Lung (tissue), 17 donors: ENCODE measurements at places on chromosomes 5 and 9. TPM values are rescaled to one million over a fixed set of nuclear protein-coding genes. Genes with fewer than 3 reads are reported as not detected.

Gene CDH10
- 1.8 TPM for total RNA-seq

- no peaks in the 10 kb centered on the region for H3K4me1 ChIP-seq
- no peak overlapping the region for H3K27ac ChIP-seq
- DNase-seq = no peak
- H3K4me3 ChIP-seq = no peak overlapping the region
- H3K36me3 ChIP-seq = no peaks in the 10 kb centered on the region
Measured at GRCh38 chr9:98477884-98478283, 222.4 kb upstream of the TBC1D2 start.

DNA sequence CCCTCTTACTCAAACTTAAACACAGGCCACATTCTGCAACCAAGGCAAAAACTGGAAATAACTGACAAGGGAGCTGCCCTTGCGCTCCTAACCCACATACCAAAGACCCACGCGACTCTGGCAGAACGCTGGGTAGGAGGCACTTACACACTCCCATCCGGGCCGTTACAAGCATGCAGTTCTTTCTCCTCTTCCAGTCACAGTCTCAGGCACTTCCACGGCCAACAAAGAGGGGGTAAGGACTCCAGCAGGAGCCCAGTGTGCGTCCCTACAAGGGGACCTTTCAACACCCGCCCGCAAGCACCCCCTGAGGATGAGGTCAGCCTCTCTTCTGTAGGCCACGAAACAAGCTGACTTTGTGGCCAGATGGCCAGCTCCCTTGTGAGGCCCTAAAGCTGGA lies 57.4 kb downstream of the SERINC5 start:
- no peak for DNase-seq
- H3K36me3 ChIP-seq = peaks cover 9% of the 10 kb centered on the region
- H3K27ac ChIP-seq = peak overlapping the region; percentile 13
- no peak overlapping the region for H3K4me3 ChIP-seq
- H3K4me1 ChIP-seq = peaks cover 14% of the 10 kb centered on the region

- no peaks in the 10 kb centered on the region for H3K27me3 ChIP-seq
- H3K36me3 ChIP-seq = peaks cover 4% of the 10 kb centered on the region
- no peaks in the 10 kb centered on the region for H3K4me1 ChIP-seq
- DNase-seq = no peak
Measured at GRCh38 chr5:115578657-115579056, 23.6 kb downstream of the TICAM2 start.

DNA sequence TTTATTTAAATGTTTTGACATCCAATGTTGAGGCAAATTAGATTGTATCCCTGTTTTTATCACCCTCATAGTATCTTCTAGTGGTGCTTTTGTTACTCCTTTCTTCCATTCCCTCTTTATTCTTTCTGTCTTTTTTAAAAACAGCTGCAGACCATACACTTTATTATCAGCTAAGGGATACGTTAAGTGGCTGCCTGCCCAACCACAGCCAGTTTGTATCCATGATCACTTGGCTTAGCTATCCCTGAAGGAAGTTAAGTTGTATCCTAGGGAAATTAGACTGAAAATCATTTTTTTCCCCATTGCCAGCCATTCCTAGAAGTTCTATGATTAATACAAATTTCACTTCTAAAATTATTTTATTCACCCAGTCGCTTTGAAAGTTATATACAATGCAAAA lies 1032.7 kb downstream of the NR2F1-AS1 start:
- H3K4me3 ChIP-seq = no peak overlapping the region
- H3K27ac ChIP-seq = no peak overlapping the region

Gene PRR16
- 5.9 TPM for total RNA-seq

DNA sequence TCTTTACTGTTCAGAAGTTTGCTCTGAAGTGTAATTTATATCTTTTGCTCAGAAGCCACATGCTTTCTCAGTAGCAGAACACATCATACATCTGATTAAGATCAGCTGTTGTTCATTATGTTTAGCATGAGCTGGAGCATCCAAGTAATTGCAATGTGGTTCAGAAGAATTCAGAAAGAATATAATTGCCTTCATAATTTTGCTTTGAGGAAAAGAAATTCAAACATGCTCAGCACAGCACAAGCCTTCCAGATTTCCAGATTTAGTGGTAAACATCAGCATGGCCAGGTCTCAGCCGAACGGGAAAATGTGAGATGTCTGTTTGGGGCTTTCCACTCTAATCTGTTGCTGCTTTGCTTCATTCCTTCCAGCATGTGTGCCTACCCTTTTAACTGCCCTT lies 65.9 kb downstream of the ITGA1 start:
- peak; percentile 26 for DNase-seq
- no peak overlapping the region for H3K27ac ChIP-seq
- H3K36me3 ChIP-seq = no peaks in the 10 kb centered on the region
- no peaks in the 10 kb centered on the region for H3K4me1 ChIP-seq
- H3K4me3 ChIP-seq = no peak overlapping the region

DNA sequence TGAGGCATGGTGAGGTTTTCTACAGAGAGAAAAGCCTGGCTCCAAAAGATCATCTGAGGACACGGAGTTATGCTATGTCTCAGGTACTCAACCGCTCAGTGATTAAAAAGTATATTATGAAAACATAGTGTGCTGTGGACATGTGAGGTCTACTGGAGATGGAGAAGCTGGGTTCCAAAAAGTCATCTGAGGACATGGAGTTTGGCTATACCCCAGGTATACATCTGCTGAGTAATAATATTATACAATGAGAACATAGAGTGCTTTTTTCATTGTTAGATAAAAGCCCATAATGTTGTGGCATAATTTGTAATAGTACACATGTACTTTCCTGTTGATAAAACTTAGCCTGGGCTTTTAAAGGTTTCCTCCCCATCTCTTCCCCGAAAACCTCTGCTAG lies 70.7 kb upstream of the SHISAL2B start:
- H3K36me3 ChIP-seq = no peaks in the 10 kb centered on the region
- peaks cover 9% of the 10 kb centered on the region for H3K4me1 ChIP-seq
- no peaks in the 10 kb centered on the region for H3K27me3 ChIP-seq
- no peak overlapping the region for H3K27ac ChIP-seq
- H3K4me3 ChIP-seq = no peak overlapping the region

- no peak overlapping the region for H3K27ac ChIP-seq
- no peak for DNase-seq
- no peaks in the 10 kb centered on the region for H3K4me1 ChIP-seq
Measured at GRCh38 chr9:80066931-80067330, 495.2 kb downstream of the TLE4 start.

GRCh38 chr5:162503796-162504195 lies 436.2 kb downstream of the GABRG2 start:
- no peak overlapping the region for H3K4me3 ChIP-seq
- DNase-seq = no peak
- no peaks in the 10 kb centered on the region for H3K4me1 ChIP-seq
- no peak overlapping the region for H3K27ac ChIP-seq
- no peaks in the 10 kb centered on the region for H3K36me3 ChIP-seq
- no peaks in the 10 kb centered on the region for H3K27me3 ChIP-seq

DNA sequence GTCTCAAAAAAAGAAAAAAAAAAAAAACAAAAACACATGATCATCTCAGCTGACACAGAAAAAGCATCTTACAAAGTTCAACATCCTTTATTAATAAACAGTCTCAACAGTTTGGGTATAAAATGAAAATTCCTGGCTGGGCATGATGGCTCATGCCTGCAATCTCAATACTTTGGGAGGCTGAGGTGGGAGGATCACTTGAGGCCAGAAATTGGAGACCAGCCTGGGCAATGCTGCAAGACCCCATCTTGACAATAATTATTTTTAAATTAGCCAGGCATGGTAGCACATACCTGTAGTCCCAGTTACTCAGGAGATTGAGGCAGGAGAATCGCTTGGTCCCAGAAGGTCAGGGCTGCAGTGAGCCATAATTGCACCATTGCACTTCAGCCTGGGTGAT lies 7.9 kb upstream of the CNTRL start:
- no peak overlapping the region for H3K27ac ChIP-seq
- H3K4me3 ChIP-seq = no peak overlapping the region
- no peak for DNase-seq
- no peaks in the 10 kb centered on the region for H3K27me3 ChIP-seq
- H3K4me1 ChIP-seq = no peaks in the 10 kb centered on the region

Gene TARS1
- 97.5 TPM for total RNA-seq

Gene SPATA9
- total RNA-seq = 0.40 TPM

DNA sequence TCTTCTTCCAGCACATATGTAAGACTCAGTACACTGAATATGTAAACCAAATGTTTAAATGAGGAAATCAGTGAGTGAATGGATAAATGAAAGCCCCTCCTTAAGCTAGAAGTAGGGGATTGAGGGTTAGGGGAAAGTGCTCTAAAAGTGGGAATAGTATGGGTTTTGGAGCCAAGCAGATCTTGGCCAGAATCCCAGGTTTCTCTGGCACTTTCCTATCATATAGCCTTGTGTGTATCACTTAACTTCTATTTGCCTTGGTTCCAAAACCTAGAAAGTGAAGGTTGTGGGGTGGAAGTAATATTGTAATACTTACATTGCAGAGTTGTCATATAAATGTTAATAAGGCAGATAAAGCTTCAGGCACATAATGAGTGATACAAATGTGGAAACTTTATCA lies 45.0 kb upstream of the SV2C start:
- H3K27ac ChIP-seq = no peak overlapping the region
- H3K4me3 ChIP-seq = no peak overlapping the region

DNA sequence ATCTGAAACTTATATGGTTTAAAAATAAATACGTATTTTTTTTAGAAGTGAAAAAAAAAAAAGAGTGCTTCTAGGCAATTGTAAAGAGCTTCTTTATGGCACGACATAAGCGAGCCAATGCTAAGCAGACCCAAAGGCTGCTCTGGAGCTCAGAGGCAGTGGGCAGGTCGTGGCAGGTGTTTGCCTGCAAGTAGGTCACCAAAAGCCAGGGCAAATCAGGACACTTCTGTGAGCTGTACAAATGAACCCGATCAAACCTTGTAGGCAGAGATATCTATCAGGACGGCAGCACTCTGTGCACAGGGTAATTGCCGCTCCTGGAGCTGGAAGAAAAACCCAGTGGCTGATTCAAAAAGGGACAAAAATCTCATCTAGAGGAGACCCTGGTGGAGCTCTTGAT lies 75.9 kb downstream of the IRX2 start:
- H3K27me3 ChIP-seq = peaks cover 3% of the 10 kb centered on the region
- DNase-seq = no peak
- H3K4me3 ChIP-seq = no peak overlapping the region
- peaks cover 4% of the 10 kb centered on the region for H3K4me1 ChIP-seq

GRCh38 chr5:6450319-6450833 lies 1.7 kb downstream of the UBE2QL1 start:
- H3K4me1 ChIP-seq = no peaks in the 10 kb centered on the region
- no peaks in the 10 kb centered on the region for H3K36me3 ChIP-seq
- no peak overlapping the region for H3K4me3 ChIP-seq
- H3K27me3 ChIP-seq = peaks cover 7% of the 10 kb centered on the region

GRCh38 chr5:72412283-72413055 lies 92.3 kb downstream of the PTCD2 start:
- no peak for DNase-seq
- H3K4me1 ChIP-seq = peaks cover 4% of the 10 kb centered on the region
- no peak overlapping the region for H3K27ac ChIP-seq
- H3K27me3 ChIP-seq = no peaks in the 10 kb centered on the region
- H3K36me3 ChIP-seq = no peaks in the 10 kb centered on the region

GRCh38 chr5:94240993-94241651 lies 377.3 kb downstream of the KIAA0825 start:
- H3K27ac ChIP-seq = no peak overlapping the region
- DNase-seq = peak; percentile 92
- no peaks in the 10 kb centered on the region for H3K27me3 ChIP-seq
- H3K4me1 ChIP-seq = peaks cover 18% of the 10 kb centered on the region
- H3K4me3 ChIP-seq = no peak overlapping the region
- no peaks in the 10 kb centered on the region for H3K36me3 ChIP-seq

DNA sequence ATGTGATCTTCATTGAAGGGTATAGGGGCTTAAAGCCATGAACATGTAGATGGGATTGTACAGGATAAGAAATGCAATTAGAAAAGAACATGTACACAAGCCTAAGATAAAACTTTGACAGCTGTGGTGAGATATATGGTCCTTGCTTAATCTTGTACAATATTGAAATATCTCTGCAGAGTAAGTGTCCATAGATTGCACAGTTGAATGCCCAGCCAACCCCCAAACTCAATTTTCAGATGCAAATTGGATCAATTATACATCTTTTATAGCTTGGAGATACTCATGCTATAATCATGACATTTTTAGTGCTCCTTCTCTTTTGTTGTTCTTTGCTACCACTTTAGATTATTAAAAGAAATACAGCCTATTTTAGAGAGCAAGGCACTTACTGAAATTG lies 59.5 kb upstream of the CHSY3 start:
- no peaks in the 10 kb centered on the region for H3K4me1 ChIP-seq
- no peaks in the 10 kb centered on the region for H3K27me3 ChIP-seq
- H3K27ac ChIP-seq = no peak overlapping the region
- H3K36me3 ChIP-seq = no peaks in the 10 kb centered on the region
- no peak for DNase-seq

DNA sequence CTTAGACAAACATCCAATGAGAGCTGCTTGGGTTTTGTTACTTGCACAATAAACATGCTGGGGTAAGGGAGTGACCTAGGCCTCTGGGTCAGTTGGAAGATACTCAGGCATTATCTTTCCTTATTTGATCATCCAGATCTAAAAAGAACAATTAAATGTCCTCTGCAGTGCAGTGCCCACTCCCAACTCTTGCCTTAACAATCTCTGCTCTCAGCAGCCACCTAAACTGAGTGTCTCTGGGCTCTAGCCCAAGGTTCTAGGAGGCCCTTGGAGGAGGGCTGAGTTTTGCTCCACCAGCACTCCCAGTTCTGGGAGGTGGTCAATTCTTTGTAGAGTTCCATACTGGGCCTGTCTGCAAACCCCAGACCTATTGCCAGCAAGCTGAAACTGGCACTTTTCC lies 1.8 kb downstream of the MCIDAS start:
- no peak overlapping the region for H3K27ac ChIP-seq
- no peaks in the 10 kb centered on the region for H3K4me1 ChIP-seq
- no peak for DNase-seq
- H3K27me3 ChIP-seq = peaks cover 88% of the 10 kb centered on the region
- H3K36me3 ChIP-seq = no peaks in the 10 kb centered on the region

GRCh38 chr5:97002983-97003382 lies 67.1 kb downstream of the LNPEP start:
- DNase-seq = no peak
- H3K4me1 ChIP-seq = no peaks in the 10 kb centered on the region
- no peak overlapping the region for H3K4me3 ChIP-seq
- no peak overlapping the region for H3K27ac ChIP-seq

Gene KIF4B
- total RNA-seq = not detected

DNA sequence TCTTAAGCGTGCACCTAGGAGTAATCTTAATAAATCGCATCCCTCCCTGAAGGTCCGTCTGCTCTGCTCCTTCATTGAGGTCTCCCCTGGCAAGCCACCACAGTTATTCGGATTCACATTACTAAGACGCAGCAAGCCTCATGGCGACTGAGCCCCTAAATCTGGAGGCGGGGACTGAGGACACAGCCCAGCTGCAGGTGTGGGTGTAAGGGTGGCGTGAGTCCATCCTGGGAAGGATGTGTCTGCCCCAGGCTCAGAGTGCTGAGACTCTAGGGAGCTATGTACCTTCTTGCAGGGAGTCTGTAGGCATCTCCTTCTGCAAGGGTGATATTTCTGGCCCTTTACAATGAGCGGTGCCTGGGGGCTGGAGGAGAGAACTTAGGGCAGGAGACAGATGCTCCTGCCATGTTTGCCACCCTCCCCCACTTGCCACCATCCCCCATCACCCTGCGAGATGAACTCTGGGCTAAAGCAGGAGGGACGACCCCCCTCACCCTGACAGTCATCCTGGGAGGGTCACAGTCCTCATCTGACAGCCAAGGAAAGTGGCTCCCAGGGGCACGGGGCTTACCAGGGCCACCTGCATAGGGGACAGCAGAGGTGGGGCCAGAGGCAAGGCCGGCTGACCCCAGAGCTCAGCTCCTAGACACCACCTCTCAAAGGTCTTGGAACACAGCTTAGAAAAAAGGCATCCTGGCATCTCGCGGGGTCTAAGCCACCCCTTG lies 76.4 kb upstream of the FCN1 start:
- H3K27me3 ChIP-seq = peaks cover 3% of the 10 kb centered on the region
- H3K4me3 ChIP-seq = no peak overlapping the region
- no peak overlapping the region for H3K27ac ChIP-seq
- DNase-seq = no peak
